ENCODE measurements at places on chromosomes 6 and 20.

- no peak for DNase-seq
Measured at GRCh38 chr6:5034328-5034727, 30.5 kb upstream of the RPP40 start.

DNA sequence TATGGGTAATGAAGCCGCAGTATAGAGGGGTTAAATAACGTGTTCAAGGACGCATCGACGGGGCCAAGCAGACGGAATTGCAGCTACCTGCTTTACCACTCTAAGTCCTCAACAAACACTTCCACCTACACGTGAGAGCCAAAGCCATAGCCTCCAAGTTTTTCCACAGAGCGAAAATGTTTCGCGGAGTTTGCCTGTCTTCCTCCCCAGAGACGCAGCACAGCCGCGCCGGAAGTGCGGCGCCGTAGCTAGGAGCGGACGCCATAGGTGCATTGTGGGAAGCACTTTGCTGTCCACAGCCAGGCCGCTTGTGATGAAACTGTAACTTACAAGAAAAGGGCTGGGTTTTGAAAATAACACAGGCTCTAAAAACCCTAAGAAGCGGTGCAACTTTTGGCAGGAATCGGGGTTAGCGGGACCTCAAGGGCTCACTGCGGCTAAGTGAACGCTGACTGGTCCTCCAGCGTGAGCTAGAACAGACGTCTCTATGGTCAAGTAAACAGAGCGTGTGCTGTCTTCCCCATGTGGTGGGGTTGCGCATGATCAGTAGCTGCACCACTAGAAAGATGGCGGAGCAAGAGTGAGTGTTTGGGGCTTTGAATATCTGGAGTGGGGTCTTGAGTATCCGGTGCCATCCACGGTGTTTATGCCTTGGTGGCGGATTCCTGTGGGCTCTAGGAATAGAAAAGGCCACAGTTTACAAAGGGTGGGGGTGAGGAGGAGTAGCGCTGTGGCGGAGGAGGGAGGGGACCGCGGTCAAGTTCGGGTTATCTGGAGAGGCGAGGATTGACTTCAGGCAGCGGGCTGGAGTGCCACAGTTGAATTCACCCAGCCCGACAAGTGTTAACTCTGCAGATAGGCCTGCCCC is at the start of gene RPL7L1:
Gene RPL7L1, plus strand, starts transcription at position 245 of the 868 bp plus-strand sequence. Its CDS starts 295 bp downstream, at position 540.
- DNase-seq = peak; percentile 77

DNA sequence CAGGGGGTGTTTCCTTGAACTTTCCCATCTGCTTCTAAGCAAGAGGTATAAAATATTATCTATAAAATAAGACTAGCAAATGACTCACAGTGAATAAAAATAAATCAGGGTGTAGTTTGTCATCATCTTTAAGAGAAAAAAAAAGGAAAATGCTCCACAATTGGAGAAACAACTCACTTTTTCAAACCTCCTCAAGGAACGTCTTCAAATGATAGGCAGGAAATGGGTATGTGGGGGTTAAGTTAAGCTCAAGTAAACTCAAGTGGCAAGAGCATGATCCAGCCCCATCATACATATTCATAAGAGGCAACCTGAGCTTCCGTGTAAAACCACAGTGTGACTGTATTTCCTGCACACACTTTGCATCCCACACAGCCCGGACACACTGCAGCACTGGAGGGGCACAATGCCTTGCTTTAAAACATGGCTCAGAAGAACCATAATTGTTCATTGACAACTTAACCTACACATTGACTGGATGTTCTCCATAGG is 58.5 kb upstream of the CEP85L start:
- peak; percentile 73 for DNase-seq

DNA sequence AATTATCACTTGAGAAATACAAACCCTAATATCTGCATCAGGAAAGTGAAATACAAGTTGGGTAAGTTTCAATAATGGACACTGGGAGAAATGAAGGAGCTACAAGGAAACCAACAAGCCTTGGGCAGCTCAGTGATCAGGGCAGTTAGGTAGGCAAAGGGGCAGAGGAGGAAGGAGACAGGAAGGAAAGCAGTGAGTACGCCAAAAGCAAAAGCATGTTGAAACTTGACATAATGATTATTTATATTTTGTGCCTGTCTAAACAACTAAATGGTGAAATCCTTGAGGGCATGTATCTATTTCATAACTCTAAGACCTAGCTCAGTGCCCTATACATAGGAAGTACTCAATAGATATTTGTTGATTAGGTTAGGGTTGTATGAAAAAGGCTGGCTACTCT is 23.3 kb downstream of the PXT1 start:
- no peak for DNase-seq

DNA sequence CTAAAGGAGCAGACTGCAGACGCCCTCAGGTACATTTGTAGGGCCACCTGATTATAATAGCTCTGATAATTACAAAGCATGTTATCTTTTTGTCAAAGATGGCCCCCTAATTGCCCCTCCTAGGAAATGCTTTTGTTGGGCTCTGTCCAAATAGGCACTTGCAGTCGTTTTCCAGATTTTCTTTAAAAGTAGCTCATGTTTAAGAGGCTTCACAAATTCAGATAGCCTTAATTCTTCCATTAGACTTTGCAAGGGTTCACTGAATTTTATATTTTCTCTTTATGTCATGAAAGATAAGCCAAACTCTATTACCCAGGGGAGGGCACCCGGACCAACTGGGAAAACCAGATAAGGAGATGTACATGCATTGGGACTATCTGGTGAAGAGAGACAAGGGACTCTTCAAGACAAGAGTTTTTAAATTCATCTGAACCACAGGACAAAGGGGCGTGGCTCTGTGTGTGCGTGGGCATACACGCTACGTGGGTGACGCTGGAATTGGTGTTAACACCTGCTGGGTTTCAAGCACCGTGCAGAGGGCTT is 95.6 kb downstream of the TOX2 start:
- no peak for DNase-seq

GRCh38 chr6:25537349-25538018 is 114.5 kb upstream of the SCGN start:
- DNase-seq = no peak

GRCh38 chr20:16189371-16189770 is 383.9 kb downstream of the KIF16B start:
- DNase-seq = no peak

- no peak for DNase-seq
Measured at GRCh38 chr20:32971703-32972161, 32.5 kb downstream of the SUN5 start.

DNA sequence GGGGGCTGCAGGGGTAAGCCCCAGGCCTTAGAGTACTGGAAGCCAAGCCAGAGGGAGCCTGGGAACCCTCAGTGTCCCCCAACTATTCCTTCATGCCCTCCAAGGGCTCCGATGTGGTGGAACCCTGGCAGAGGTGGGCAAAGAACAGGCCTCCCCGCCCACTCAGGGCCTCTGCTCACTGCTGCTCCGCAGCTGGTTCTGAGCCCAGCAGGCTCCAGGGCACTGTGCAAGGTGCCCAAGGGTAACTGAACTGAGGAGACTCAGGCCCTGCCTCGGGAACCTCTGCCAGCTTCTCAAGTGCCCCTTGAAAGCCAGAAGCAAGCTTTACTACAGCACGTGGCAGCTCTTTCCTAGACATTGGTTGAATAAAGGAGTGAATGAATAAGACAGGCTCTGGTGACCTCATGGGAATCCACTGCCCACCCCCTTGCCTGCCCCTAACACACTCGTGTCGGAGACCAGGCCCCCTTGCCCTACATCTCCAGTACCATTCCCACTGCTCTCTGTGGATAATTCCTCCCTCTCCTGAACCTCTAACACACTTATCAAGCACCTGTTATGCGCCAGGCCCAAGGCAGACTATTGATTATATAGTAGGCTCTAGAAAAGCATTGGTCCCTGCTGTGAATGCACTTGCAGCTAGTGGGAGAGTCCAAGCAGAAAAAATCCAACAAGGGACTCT is 55.0 kb downstream of the TOX2 start:
- DNase-seq = no peak

DNA sequence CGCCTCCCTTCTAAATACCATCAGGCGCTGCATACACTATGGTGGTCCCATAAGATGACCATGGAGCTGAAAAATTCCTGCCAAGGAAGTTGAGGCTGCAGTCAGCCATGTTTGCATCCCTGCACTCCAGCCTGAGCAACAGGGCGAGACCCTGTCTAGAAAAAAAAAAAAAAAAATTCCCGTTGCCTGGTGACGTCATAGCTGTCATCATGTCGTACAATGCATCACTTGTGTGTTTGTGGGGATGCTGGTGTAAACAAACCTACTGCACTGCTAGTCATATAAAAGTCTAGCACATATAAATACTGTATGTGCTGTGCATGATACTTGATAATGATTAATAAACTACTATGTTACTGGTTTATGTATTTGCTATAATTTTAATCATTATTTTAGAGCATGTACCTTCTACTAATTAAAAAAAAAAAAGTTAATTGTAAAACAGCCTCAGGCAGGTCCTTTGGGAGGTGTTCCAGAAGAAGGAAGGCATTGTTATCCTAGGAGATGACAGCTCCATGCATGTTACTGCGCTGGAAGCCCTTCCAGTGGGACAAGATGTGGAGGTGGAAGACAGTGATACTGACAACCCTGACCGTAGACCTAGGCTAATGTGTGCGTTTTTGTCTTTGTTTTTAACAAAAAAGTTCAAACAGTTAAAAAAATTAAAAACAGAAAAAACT is 132.6 kb downstream of the BANF2 start:
- DNase-seq = no peak

GRCh38 chr20:61895016-61895415 is 170.7 kb downstream of the TAF4 start:
- no peak for DNase-seq

- no peak for DNase-seq
Measured at GRCh38 chr6:15255909-15256395, 10.1 kb downstream of the JARID2 start.

DNA sequence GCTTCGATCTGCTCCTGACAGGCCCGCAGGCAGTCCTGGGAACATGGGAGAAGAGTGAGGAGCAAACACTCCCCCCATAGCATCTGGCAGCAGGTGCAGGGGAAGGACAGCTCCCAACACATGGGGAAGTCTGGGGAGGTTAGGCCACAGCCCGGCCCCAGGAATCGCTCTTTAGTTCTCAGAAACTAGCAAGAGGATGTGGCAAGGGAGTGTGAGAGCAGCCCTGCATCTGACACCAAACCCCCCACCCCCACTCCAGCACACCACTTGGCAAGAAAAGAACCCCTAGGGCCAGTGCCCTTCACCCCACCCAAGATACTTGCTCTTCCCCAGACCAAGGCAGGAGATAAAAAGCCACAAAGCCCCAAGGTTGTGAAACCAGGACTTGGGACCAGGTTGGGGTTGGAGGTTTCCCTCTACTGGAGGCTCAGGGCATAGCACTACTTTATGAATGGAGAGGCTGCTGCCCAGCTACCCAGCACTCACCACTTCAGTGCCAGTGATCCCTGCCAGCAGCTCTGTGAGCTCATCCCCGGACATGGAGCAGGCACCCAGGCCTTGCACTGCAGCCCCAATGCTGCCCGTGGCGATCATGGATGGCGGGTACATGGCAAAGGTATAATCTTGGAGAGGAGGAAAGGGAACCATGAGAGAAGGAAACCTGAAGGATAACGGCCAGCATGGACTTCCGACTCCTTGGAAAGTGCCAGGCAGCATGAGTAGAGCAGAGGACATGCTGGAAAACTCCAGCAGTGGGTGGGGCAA is 5.4 kb downstream of the CCND3 start:
- DNase-seq = peak; percentile 59

DNA sequence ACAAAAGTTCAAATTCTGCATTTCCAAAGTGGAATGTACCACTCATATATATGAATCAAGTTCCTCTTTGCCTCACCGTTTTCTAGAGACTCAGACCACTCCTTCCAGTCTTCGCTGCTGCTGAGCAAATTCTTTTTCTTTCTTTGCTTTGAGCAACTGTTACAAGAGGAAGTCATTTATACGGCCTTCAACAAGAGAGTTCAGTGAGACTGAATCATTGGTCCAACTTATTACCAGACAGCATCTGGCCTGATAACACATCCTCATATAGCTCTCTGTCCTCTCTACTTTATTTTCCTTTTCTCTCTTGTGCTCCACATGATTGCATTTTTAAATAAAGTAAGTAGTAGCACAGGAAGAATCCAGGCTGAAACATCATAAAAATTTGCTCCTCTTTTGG is 652.7 kb downstream of the PHF3 start:
- DNase-seq = no peak

- no peak for DNase-seq
Measured at GRCh38 chr6:43786664-43787329, 16.8 kb downstream of the VEGFA start.

GRCh38 chr20:46552460-46553420 is 2.3 kb upstream of the OCSTAMP start:
- peak; percentile 5 for DNase-seq

DNA sequence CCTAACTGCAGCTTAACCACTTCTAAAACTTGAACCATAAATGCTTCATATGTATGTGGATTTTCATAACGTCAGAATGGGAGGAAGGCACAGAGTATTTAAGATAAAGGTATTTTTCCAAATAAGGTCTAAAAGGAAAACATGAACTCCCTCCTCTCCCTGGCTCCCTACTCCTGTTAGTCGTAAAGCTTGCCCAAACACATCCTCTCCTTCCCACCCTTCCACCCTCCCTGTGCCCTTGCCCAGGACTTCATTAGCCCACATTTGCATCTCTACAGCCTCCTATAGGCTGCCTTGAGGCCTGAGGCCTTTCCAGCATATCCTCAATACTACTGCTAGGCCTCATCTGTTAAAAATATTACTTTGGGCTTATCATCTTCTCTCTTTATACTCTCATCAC is 17.1 kb upstream of the SMIM13 start:
- no peak for DNase-seq

DNA sequence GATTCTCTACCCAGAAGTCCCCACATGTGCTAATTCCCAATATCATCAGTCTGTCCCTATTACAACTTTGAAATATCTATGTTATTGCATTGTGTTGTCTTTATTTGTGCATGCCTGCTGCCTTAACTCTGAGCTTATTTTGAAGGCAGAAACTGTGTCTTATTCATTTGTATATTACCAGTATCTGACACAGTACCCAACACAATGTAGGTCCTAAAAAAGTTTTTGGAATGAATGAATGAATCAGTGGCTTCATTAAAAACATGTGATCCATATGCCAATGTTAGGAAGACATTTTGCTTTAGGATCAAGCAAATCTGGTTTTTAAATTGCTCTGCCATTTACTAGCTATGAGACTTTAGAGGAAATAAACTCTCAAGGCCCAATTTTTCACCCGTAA is 420.4 kb downstream of the CBLN4 start:
- DNase-seq = no peak

GRCh38 chr6:118171852-118172251 is 264.8 kb downstream of the SLC35F1 start:
- DNase-seq = no peak

GRCh38 chr6:50998905-50999304 is 180.2 kb downstream of the TFAP2B start:
- DNase-seq = no peak

- DNase-seq = no peak
Measured at GRCh38 chr6:142167486-142167885, 20.4 kb downstream of the VTA1 start.
